Ecto neural progenitor cell (in vitro differentiated cells): ENCODE measurements at places on chromosomes 5 and 9.

DNA sequence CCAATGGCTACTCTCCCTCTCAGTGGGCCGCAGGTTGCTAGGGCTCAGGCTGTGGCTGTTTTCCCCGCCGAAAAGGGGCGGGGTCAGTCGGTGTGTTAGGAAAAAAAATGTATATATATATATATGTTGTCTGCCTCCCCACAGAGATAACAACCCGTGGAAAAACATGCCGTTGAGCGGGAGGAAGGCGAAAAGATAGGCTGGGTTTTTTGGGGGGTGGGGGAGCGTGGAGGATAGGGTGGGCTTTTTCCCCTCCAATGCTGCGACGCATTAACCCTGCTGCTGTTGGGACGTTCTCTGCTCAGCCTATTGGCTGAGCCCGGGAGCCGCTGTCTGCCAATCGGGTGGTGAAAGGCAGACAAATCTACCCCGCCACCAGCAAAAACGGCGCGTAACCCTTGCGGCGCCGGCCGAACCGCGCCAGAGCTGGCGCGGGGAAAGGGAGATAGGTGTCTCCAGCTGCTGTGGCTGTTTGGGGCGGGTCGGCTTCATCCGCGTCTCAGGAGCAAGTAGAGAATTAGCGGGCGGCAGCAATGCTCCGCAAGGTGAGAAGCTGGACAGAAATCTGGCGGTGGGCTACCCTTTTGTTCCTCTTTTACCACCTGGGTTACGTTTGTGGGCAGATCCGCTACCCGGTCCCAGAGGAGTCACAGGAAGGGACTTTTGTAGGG, at the start of gene PCDHGC4:
Gene PCDHGC4, plus strand, starts transcription at position 390 of the 671 bp plus-strand sequence. Its CDS starts 144 bp downstream, at position 534.
- peak; percentile 92 for DNase-seq

- DNase-seq, result no peak
These were observed 108.8 kb downstream of the HMHB1 start for GRCh38 chr5:143920772-143921171.

GRCh38 chr5:18797222-18797621, 1163.0 kb downstream of the TAF11L14 start:
- no peak for DNase-seq

GRCh38 chr5:90279091-90279490, 130.5 kb downstream of the CETN3 start:
- no peak for DNase-seq
